ENCODE measurements at places on chromosomes 2 and 18. TPM values are rescaled to one million over a fixed set of nuclear protein-coding genes. Genes with fewer than 3 reads are reported as not detected.
A peak's percentile ranks its signal among the peaks of the same experiment; 100 is the strongest.

DNA sequence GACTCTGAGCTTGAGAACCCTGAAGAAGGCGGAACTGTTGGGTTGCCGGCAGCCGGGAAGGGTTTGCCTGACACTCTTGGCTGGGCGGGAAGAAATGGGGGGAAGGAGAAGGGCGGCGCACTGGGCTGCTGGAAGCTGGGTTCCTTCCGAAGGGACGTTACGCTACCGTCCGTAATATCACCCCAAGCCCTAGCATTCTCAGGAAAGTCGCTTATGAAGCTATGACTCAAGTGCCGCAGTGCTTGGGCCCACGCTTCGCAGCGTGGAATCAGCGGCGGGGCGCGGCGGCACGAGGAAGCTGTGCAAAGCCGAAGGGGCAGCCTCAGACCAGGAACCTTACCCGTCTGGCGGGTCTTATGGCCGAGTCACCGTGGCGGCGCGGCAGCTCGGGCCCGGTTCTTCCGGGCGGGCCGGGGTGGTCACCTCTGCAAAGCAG is 50.2 kb upstream of the SIGLEC15 start:
- peaks cover 6% of the 10 kb centered on the region for H3K4me1 ChIP-seq
- peaks cover 2% of the 10 kb centered on the region for H3K36me3 ChIP-seq
- peaks cover 3% of the 10 kb centered on the region for H3K27me3 ChIP-seq
- peak overlapping the region; percentile 75 for H3K4me3 ChIP-seq
- H3K27ac ChIP-seq, result no peak overlapping the region
- peak; percentile 11 for DNase-seq

DNA sequence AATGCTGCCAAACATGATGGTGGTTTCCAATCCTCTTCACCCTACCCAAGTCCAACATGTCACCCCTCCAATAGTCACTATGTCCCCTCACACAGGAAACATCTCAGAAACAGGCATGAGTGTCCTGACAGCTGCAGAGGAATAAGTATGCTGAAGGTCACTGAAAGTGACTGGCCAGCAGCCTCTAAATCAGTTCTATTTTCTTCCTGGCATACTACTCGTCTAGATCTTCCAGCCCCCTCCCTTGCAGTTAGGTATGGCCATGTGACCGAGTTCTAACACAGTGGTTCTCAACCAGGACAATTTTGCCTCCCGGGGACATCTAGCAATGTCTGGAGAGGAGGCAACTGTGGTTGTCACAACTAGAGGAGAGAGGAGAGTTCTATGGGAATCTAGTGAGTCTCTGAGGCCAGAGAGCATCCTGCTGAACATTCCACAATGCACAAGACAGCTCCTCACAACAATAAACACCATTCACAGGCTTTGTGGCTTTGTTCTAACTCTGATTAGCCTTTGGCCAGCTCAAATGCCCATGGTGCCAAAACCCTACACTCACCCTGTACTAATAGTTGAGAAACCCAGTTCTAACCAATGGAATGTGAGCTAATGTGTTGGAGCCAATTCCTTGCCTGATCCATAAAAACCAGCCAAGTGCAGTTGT is 12.6 kb upstream of the ID2 start:
- peaks cover 2% of the 10 kb centered on the region for H3K27me3 ChIP-seq
- H3K27ac ChIP-seq, result no peak overlapping the region
- H3K4me1 ChIP-seq, result no peaks in the 10 kb centered on the region
- no peak overlapping the region for H3K4me3 ChIP-seq

GRCh38 chr2:101419096-101419663 is 31.9 kb upstream of the CREG2 start:
- H3K4me1 ChIP-seq, result no peaks in the 10 kb centered on the region
- no peak overlapping the region for H3K27ac ChIP-seq
- no peak overlapping the region for H3K4me3 ChIP-seq
- H3K27me3 ChIP-seq, result peaks cover 2% of the 10 kb centered on the region
- peaks cover 4% of the 10 kb centered on the region for H3K36me3 ChIP-seq

Gene SRBD1
- 18.2 TPM for total RNA-seq

Gene TUBA3E
- not detected for total RNA-seq

Gene PARD3B
- total RNA-seq, result 17.4 TPM

Gene KCNE4
- total RNA-seq, result 0.46 TPM
